ENCODE measurements at places on chromosomes 7 and 10.

GRCh38 chr10:6314620-6315205 is 112.0 kb downstream of the PFKFB3 start:
- no peak for DNase-seq

- DNase-seq = no peak
Measured at GRCh38 chr7:135111379-135111778, 36.5 kb upstream of the TMEM140 start.

DNA sequence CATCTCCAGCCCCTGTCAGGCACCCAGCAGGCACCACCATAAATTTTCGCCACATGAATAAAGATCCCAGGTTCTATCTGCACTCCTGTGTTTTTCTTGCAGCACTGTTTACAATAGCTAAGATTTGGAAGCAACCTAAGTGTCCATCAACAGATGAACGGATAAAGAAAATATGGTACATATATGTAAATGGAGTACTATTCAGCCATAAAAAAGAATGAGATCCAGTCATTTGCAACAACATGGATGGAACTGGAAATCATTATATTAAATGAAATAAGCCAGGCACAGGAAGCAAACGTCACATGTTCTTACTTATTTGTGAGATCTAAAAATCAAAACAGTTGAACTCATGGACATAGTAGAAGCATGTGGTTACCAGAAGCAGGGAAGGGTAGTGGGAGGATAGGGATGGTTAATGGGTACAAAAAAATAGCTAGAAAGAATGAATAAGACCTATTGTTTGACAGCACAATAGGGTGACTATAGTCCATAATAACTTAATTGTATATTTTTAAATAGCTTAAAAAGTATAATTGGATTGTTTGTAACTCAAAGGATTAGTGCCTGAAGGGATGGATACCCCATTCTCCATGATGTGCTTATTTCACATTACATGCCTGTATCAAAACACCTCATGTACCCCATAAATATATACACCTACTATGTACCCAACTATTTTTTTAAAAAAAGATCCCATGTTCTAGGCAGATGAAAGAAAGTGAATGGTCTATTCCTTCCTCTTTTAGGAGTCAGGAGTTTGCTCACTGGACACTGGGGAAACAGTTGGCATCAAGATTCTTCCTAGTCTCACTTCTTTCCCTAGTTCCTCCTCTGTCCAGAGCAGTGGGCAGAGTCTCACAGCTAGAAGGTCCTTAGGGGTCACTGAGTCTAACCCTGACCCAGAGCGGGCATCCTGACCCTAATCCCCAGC is 1.0 kb upstream of the NPFFR1 start:
- no peak for DNase-seq

DNA sequence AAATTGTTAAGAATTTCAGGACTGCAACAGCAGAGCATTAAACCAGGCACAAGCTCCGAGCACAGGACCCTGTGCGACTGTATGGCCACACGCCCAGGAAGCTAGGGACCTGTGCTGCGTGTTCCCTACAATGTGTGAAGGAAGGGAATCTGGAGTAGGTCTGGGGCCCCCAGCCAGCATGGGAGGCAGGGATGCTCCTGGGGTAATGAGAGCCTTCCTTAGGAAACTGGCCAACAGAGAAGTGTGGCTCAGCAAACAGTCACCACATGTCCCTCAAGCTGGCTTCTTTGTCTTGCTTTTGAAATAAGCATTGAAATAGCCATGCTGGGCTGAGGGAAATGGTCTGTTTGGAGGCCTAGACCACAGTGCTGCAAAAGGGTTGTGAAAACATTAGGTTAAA is 8.2 kb downstream of the BLNK start:
- no peak for DNase-seq

DNA sequence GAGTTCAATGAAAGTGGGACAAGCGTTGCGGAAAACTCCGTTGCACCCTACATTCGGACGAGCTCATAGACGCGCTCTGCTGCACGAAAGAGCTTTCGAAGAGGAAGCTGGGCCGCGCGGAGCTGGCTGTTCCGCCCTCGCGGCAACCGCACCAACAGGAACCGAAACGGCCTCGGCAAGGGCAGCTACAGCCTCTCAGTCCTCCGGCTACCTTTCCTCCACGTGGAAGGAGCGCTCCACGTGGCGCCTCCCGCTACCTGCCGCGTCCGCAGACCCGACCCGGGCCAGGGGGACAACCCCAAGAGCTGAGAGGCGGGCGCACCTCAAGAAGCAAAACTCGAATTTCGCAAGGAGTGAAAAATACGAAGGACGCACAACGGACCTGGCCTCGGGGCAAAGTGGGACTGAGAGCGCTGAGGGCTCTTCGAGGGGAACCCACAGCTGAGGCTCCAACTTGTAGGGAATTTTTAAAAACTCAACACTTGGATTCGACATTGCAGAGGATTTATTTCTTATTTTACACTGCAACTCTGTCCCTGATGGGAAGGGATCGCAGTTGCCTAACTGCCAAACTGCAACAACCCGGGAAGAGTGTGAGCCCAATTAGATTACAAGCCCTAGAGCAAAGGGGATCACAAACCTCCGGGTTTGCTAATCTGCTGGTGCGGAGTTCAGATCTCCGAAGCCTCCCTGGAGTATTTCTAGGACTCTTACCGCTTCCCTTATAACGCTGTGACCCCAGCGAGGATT is 1.4 kb downstream of the HPSE2 start:
- peak; percentile 62 for DNase-seq

GRCh38 chr10:44467090-44467489 is 82.2 kb upstream of the CXCL12 start:
- DNase-seq = no peak

DNA sequence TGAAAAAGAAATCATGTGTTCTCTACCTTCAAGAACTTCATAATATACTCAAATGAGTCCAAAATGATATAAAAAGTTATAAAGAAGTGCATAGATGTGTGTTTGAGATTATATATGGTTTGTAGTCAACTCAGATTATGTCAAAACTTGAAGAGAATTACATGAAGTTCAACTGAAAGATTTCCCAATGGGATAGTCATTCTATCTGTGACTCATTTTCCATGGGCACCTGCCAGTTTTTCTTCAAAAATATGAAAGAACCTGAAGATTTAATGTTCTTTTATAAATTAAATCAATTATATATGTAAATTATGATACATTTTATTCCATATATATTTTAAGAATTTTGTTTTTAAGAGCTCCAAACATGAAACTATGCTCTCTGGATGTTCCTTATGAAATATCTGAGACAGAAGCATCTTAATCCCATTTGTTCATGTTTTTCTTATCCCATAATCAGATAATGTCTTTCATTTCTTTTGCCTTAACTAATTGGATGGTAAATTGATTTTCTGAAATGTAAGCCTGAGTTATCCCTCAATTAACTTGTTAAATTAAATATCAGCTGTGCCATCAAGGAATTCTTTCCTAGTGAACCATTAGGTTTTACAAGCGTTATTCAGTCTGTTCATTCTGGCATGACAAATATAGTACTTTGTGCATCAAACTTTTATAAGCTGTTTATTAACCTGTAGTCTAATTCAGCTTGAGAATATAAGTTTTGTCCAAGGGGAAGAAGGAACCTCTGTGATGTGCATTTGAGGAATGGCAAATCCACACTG is 387.1 kb downstream of the IPMK start:
- no peak for DNase-seq

DNA sequence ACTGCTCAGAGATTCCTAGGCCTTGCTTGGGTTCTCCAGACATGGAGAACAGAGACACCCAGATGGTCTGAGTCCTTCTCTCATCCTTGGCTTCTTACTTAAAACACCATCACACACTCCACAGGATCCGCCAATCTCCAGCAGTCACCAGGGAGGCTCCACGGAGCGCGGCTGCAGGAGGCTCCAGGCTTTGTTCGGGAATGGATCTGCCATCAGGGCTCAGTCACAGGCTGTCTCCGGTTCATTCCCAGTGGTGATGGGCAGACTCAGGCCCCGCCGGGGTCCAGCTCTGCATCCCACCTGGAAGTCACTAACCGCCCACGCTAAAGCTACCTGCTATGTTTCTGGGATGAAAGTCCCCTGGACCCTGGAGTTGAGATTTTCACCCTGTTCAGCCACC is 312.9 kb downstream of the TCERG1L start:
- no peak for DNase-seq

DNA sequence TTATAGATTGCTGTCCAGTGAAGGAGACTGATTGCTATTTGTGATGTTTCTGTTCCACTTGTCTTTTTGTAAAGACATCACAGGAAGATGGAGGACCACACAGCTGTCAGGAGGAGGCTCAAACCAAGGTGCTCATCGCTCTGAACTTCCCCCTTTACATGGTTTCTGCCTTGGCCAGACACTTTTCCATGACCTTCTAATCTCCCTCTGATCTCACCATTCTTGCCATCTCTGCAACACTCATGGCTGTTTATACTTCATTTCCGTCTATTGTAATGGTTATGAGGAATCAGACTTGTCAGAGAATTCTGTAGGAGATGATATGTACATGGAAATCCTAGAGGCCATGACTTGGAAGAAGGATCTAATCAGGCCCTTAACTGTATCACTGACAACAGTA is 1.7 kb upstream of the TAS2R5 start:
- DNase-seq = no peak

DNA sequence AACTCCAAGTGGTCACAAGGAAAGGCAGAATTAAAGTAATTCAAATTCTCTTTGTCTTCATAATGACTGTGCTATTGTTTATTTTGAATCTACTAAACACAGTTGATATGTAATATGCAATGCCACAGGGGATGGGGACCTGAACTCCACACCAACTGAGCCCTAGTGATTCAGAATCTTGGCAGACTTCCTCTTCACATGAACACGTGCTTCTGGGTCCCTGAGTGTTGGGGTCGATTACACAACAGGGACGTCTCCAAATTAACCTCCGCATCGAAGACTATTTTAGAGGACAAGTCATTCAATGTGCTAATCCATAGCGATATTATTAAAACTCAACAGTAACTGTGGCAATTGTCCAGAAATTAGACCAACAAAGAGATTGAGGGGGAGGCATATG is 95.3 kb upstream of the CARD11 start:
- DNase-seq = no peak

- no peak for DNase-seq
Measured at GRCh38 chr10:4391683-4392082, 434.3 kb upstream of the AKR1E2 start.

GRCh38 chr10:79014796-79015195 is 54.0 kb upstream of the ZMIZ1 start:
- DNase-seq = no peak

- DNase-seq = no peak
Measured at GRCh38 chr7:157007470-157008066, 2.9 kb downstream of the MNX1 start.
